ENCODE measurements at places on chromosomes 6 and 20.

GRCh38 chr6:92684386-92684785, 735.0 kb downstream of the EPHA7 start:
- DNase-seq = no peak

GRCh38 chr6:108549741-108550140, 11.0 kb upstream of the FOXO3 start:
- no peak for DNase-seq

DNA sequence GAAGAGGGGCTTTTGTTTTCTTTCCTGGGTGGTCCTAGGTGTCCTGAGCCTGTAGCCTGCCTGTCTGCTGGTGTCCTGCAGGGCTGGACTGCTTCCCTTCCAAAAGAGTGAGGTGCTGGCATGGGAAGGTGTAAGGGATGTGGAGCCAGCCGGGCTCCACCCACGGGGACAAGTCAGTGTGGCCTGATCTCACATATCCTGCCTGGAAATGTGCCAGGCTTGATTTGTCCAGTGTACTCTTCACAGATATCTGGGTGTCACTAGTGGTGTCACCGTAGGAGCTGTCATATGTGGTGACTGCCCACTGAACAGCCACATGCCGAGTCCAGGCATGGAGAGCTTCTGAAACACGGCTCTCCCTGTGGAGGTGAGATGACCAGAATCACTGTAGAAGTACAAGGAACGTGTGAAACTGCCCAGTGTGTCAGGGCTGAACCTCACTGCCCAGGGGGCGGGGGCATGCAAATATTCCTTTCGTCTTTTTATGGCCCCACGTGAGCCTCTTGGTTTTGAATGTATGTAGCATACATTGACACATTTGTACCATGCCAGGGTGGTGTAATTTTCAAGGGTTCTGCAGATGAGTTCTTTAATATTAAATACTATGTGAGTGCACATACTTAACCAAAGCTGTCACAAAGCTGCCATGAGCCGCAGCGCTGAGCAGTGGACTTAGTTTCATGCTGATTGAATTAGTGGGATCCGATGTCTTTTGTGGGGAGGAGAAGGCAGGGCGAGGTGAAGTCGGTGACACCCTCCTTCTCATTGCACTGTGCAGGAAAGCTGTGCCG, 55.8 kb downstream of the CDH4 start:
- no peak for DNase-seq

DNA sequence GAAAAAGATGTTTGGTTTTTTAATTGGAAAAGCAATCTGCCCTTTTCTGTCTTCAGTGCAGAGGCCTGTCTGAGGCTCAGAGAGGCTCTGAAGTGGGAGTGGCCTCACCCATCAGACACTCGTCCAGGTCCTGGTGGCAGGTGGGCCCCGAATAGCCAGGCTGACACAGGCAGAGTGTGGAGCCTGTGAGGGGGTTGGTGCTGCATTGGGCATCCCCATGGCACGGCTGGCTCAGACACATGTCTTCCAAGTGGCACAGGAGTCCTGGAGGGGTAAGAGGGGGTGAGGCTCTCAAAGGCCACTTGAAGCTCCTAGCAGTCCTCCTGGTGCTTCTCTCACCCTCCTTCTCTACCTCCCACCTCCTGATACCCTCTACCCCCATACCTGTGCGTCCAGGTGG, 3.8 kb downstream of the NOTCH4 start:
- no peak for DNase-seq

- peak; percentile 83 for DNase-seq
These were observed 117.9 kb upstream of the AKAP12 start for GRCh38 chr6:151121900-151122299.

DNA sequence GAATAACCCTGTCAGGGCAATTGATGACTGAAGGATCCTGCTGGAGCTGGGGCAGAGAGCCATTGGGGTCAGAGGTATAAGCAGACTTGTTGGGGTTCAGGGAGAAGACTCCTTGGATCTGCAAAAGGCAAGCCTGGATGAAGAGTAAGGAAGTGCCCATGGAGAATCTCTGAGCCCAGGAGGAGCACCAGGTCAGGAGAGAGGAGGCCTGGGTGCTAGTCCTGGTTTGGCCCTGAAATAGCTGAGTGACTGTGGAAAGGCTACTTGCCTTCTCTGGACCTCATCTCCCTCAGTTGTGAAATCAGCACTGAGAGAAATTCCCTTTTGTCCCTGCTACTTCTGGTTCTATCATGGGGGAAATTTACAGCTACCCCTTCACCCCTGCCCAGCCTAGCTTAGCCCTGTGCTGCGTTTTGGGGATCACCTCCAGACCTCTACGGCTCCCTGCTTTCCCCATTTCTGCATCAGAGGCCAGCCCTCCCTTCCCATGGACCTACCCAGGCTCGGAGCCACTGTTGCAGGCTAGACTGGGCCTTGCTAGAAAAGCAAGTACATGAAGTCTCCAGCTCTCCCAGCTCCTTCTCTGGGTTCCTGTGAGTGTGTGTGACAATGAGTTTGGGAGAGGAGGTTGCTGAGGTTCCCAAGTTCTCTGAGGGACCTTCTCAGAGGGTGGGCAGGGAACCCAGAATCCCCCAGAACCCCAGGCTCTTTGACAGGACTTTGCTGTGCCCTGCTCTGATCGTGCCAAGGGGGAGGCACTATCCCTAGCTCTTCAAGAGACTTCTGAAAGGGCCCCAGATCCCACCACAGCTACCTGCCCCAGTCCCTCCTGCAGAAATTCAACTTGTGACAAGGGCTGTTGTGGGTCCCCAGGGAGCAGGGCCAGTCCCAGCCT, 2.3 kb upstream of the NCR2 start:
- DNase-seq = no peak

DNA sequence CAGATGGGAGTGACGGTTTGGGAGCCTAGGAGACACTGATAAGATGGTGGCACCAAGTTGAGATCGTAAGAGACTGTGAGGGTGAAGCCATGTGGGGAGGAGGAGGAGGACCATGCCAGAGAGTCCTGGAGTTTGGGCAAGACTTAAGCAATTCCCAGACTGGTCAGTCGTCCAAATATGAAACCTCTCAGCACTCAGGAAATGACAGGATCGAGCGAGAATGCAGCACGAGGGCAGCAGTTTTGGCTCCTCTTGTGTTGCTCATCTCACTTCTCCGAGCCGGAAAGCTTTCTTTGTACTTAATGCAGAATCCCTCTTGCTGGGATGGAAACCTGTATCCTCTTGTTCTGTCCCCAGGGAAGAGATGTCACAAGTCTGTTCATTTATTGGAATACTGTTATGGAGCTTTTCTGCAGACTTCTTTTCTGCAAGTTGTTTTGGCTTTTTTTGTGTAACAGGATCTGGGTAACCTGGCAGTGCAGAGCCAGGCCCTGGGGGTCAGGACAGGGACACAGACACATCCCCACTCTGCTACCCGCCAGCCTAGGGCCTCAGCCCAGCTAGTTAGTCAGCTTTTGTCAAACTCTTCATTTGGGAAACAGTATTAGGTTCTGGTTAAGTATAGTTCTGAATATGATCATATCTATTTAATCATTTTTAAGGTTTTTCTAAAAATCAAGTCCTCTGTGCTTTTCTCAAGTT, 34.3 kb downstream of the FNDC1 start:
- no peak for DNase-seq

GRCh38 chr6:162068340-162068739, 659.2 kb downstream of the PRKN start:
- DNase-seq = no peak

Data from left ventricle myocardium inferior (tissue), 1 donor.